NCI-H510A (cell line): ENCODE measurements at places on chromosomes 7 and 10.

GRCh38 chr10:53005612-53006345 is 233.2 kb upstream of the MBL2 start:
- no peak for DNase-seq

DNA sequence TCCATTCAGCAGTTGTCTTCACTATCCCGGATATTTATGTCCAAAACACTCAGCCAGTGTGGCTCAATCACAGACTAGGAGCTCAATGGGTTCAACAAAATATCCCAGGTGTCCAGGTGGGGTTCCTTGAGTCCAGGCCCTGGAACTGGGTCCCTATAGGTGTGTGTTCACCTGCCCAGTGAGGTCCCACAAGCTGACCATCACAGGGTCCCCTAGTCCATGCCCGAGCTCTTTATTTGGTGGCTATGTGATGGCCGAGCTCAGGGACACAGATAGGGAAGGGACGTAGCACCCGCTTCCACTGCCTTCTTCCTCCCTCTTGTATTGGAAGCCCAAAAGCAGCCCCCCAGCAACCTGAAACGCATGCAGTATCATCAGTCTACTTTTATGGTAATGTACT is 78.9 kb upstream of the DDC start:
- DNase-seq: no peak

- no peak for DNase-seq
Measured at GRCh38 chr7:50729962-50730361, 52.7 kb downstream of the GRB10 start.

GRCh38 chr7:91683823-91684222 is 196.7 kb downstream of the MTERF1 start:
- no peak for DNase-seq

- no peak for DNase-seq
Measured at GRCh38 chr7:20144801-20145200, 72.4 kb downstream of the MACC1 start.

GRCh38 chr10:132593389-132593788 is 55.8 kb downstream of the INPP5A start:
- DNase-seq: no peak

GRCh38 chr10:30170814-30171213 is 111.4 kb upstream of the JCAD start:
- no peak for DNase-seq

- DNase-seq: no peak
Measured at GRCh38 chr7:37669818-37670217, 13.7 kb upstream of the GPR141 start.

GRCh38 chr10:127424594-127425264 is 124.4 kb upstream of the NPS start:
- DNase-seq: no peak

- DNase-seq: no peak
Measured at GRCh38 chr7:17234030-17234397, 64.4 kb upstream of the AHR start.

- no peak for DNase-seq
Measured at GRCh38 chr7:137992550-137993394, 9.1 kb downstream of the CREB3L2 start.

GRCh38 chr7:141693082-141693481 is 8.9 kb downstream of the DENND11 start:
- no peak for DNase-seq
